ENCODE measurements at places on chromosomes 2 and 18. TPM values are rescaled to one million over a fixed set of nuclear protein-coding genes. Genes with fewer than 3 reads are reported as not detected.
A peak's percentile ranks its signal among the peaks of the same experiment; 100 is the strongest.

- no peak overlapping the region for H3K4me3 ChIP-seq
- H3K27ac ChIP-seq: no peak overlapping the region
- H3K36me3 ChIP-seq: no peaks in the 10 kb centered on the region
- no peaks in the 10 kb centered on the region for H3K4me1 ChIP-seq
- no peaks in the 10 kb centered on the region for H3K27me3 ChIP-seq
Observed at GRCh38 chr2:55999790-56000189, 76.2 kb upstream of the EFEMP1 start.

Gene CRYGC
- total RNA-seq: not detected

- no peak overlapping the region for H3K4me3 ChIP-seq
- peaks cover 64% of the 10 kb centered on the region for H3K36me3 ChIP-seq
- H3K27me3 ChIP-seq: no peaks in the 10 kb centered on the region
- ATAC-seq: no peak
Observed at GRCh38 chr18:12963069-12963468, 15.3 kb downstream of the SEH1L start.

- H3K4me3 ChIP-seq: no peak overlapping the region
- H3K27me3 ChIP-seq: no peaks in the 10 kb centered on the region
- H3K36me3 ChIP-seq: no peaks in the 10 kb centered on the region
- no peak for ATAC-seq
- H3K27ac ChIP-seq: peak overlapping the region; percentile 63
- H3K4me1 ChIP-seq: peaks cover 36% of the 10 kb centered on the region
Observed at GRCh38 chr2:143480086-143480485, 350.9 kb downstream of the ARHGAP15 start.

DNA sequence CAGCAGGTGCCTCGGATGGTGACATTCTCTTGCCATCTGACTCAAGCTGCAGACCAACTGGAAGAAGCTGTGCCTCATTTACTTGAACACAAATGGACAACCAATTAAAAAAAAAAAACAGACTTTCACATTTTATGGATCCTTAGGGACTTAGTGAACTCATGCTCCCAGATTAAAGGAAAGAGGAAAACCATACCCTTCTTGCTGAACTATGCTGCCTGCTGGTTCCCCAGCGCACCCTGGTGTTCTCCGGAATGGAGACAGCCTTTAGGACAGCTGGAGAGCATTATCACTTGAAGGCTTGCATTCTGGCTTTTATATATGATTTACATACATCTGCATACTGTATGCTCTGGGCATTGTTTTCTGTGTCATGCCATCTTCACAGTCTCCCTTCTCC, 370.7 kb downstream of the SLC4A3 start:
- H3K27me3 ChIP-seq: no peaks in the 10 kb centered on the region
- H3K4me3 ChIP-seq: no peak overlapping the region
- no peak overlapping the region for H3K27ac ChIP-seq

GRCh38 chr2:176189681-176190641, 1.5 kb downstream of the HOXD1 start:
- H3K4me1 ChIP-seq: peaks cover 30% of the 10 kb centered on the region
- ATAC-seq: no peak
- H3K4me3 ChIP-seq: peak overlapping the region; percentile 64
- H3K27me3 ChIP-seq: peaks cover 99% of the 10 kb centered on the region
- no peak overlapping the region for H3K27ac ChIP-seq

- no peak overlapping the region for H3K4me3 ChIP-seq
- no peaks in the 10 kb centered on the region for H3K36me3 ChIP-seq
- H3K27ac ChIP-seq: no peak overlapping the region
- no peaks in the 10 kb centered on the region for H3K4me1 ChIP-seq
- H3K27me3 ChIP-seq: no peaks in the 10 kb centered on the region
Observed at GRCh38 chr2:8431446-8432125, 250.3 kb upstream of the ID2 start.

Gene DAW1
- total RNA-seq: not detected

DNA sequence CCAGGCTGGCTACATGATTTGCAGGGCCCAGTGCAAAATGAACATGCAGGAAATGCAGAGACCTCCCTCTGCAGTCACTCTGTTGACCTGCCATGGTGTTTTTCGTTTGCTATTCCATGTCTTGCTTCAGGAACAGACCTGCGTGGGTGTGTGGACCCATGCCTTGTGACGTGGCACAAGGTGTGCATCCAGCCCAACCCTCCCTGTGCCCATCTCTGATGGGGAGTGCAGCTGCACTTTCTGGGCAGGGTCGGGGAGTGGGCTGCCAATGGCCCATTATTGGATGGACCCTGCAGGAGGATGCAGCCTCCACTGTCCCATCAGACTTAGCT, 33.1 kb downstream of the NAPG start:
- peaks cover 36% of the 10 kb centered on the region for H3K36me3 ChIP-seq
- H3K27ac ChIP-seq: no peak overlapping the region
- H3K4me3 ChIP-seq: no peak overlapping the region
- no peaks in the 10 kb centered on the region for H3K27me3 ChIP-seq
- H3K4me1 ChIP-seq: peaks cover 10% of the 10 kb centered on the region
- no peak for ATAC-seq

Gene LHCGR
- total RNA-seq: 0.20 TPM

GRCh38 chr2:133265432-133265949, 302.8 kb downstream of the NCKAP5 start:
- ATAC-seq: peak; percentile 37
- no peak overlapping the region for H3K27ac ChIP-seq
- H3K4me1 ChIP-seq: peaks cover 3% of the 10 kb centered on the region
- no peak overlapping the region for H3K4me3 ChIP-seq
- no peaks in the 10 kb centered on the region for H3K36me3 ChIP-seq

Gene ODC1
- 199 TPM for total RNA-seq

Gene OR6B2
- total RNA-seq: not detected

DNA sequence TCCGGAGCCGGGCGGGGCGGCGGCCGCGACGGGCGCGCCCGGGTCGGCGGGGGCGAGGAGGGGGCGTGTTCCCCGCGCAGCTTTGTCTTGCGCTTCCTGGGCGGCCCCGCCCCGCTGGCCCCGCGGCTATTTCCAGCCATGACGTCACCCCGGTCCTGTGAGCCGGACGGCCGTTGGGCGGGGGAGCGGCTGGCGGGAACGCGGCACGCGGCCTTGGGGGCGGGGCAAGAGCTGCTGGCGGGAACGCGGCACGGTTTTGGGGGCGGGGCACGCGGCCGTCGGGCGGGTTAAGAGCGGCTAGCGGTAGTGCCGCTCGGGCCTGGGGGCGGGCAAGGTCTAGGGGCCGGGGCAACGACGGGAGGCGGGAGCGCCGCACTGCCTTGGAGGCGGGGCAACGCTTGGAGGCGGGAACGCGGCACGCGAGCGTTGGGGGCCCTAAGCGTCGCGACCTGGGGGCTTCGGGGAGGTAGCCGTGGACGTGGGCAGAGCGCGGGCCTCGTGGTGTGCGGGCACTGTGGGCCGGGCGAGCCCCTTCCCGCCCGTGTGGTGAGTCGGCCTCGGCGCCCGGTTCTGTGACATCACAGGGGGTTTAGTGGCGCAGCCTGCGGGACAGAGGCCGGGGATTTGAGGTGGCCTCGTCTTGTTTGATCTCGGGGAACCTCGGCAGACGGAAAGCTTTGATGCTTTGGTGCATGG, 704 bp downstream of the KLF11 start:
- H3K27ac ChIP-seq: peak overlapping the region; percentile 87
- peak; percentile 75 for ATAC-seq
- peaks cover 88% of the 10 kb centered on the region for H3K4me1 ChIP-seq
- H3K4me3 ChIP-seq: peak overlapping the region; percentile 47
- no peaks in the 10 kb centered on the region for H3K36me3 ChIP-seq

Gene IL1A
- not detected for total RNA-seq

GRCh38 chr2:60446413-60447267, 106.8 kb downstream of the BCL11A start:
- no peaks in the 10 kb centered on the region for H3K27me3 ChIP-seq
- no peak overlapping the region for H3K4me3 ChIP-seq
- H3K4me1 ChIP-seq: no peaks in the 10 kb centered on the region
- no peak overlapping the region for H3K27ac ChIP-seq
- no peak for ATAC-seq
- H3K36me3 ChIP-seq: no peaks in the 10 kb centered on the region

GRCh38 chr2:18526429-18526828, 34.0 kb downstream of the RDH14 start:
- no peaks in the 10 kb centered on the region for H3K27me3 ChIP-seq
- H3K27ac ChIP-seq: peak overlapping the region; percentile 60
- peaks cover 5% of the 10 kb centered on the region for H3K4me1 ChIP-seq
- no peak overlapping the region for H3K4me3 ChIP-seq
- H3K36me3 ChIP-seq: no peaks in the 10 kb centered on the region

GRCh38 chr18:21550510-21550970, 50.0 kb downstream of the ESCO1 start:
- no peak overlapping the region for H3K4me3 ChIP-seq
- H3K4me1 ChIP-seq: no peaks in the 10 kb centered on the region
- no peak for ATAC-seq

Gene CROCC2
- total RNA-seq: not detected

DNA sequence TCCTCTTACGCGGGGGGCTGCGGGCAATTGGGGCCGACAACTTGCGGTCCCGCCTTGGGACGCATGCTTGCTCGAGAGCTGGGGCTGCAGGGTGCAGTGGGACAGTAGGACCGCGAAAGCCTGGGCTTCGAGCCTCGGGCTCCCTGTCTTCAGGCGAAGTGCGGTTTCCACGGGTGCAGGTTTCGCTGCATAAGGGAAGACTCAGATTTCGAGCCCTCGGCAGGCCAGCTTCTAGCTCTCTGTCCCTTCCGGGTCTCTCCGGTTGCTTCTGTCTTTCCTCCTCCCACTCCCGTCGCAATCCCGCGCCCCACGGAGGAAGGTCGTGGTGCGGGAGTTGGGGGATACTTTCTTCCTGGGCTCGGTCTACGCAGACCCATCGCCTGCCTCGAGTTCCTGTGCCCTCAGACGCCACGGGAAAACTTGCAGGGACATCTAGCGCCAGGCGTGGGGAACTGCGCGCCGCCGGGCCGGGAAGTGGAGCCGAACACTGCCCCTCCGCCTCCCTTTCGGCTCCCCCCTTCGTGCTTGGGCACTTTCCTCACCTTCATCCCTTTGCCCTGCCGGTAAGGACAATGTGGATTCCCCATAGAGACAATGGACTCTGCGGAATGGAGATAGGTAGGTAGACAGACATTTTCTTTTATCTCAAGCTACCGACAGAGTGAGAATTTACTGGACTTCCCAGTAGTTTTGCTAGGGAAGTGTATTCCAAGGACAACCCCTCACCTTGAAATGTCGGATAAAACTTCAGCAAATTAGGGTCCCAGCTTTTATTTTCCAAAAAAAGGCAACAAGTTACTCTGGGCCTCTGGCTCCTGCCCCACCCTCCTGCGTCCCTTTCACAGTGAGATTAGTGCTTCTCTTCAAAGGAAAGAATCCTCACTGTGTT, 4.2 kb upstream of the HOXD13 start:
- H3K36me3 ChIP-seq: no peaks in the 10 kb centered on the region
- H3K4me3 ChIP-seq: peak overlapping the region; percentile 38
- peaks cover 32% of the 10 kb centered on the region for H3K4me1 ChIP-seq
- H3K27ac ChIP-seq: no peak overlapping the region
- H3K27me3 ChIP-seq: peaks cover 100% of the 10 kb centered on the region

Data from gastroesophageal sphincter (tissue), 4 donors.